ENCODE measurements at places on chromosomes 1 and 21.

- DNase-seq, result no peak
These were observed 55.5 kb upstream of the RBM15 start for GRCh38 chr1:110283677-110284076.

- DNase-seq, result no peak
These were observed 2.1 kb upstream of the ITLN1 start for GRCh38 chr1:160887071-160887470.

DNA sequence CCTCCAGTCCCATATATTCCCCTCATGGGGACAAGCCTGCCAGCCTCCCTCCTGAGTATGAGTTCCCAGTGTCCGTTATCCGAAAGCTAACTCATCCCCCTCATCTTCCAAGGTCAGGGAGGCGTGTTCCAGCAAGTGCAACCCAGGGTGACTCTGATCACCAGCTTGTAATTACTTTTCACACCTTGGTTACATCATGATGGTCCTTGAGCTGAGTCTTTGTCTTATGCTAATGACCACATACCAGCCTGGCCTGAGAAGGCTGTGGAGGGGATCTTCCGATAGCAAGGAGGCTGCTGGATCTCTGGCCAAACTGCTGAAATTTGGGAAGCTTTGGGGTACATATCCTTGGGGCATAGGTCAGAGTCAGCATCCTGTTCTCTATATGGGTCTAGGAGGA lies 99.6 kb downstream of the DDX20 start:
- DNase-seq, result no peak

- DNase-seq, result no peak
These were observed 13.6 kb downstream of the GABRD start for GRCh38 chr1:2032737-2033136.

- DNase-seq, result no peak
These were observed 34.0 kb upstream of the SLC45A3 start for GRCh38 chr1:205714190-205714905.

GRCh38 chr1:170634293-170634692 lies 29.6 kb upstream of the PRRX1 start:
- no peak for DNase-seq

- no peak for DNase-seq
These were observed 77.1 kb downstream of the PGBD5 start for GRCh38 chr1:230349020-230349393.

- DNase-seq, result no peak
These were observed 5.8 kb downstream of the SLC45A1 start for GRCh38 chr1:8323706-8324105.

- peak; percentile 67 for DNase-seq
These were observed 165.3 kb downstream of the TOMM20 start for GRCh38 chr1:234963180-234963903.

DNA sequence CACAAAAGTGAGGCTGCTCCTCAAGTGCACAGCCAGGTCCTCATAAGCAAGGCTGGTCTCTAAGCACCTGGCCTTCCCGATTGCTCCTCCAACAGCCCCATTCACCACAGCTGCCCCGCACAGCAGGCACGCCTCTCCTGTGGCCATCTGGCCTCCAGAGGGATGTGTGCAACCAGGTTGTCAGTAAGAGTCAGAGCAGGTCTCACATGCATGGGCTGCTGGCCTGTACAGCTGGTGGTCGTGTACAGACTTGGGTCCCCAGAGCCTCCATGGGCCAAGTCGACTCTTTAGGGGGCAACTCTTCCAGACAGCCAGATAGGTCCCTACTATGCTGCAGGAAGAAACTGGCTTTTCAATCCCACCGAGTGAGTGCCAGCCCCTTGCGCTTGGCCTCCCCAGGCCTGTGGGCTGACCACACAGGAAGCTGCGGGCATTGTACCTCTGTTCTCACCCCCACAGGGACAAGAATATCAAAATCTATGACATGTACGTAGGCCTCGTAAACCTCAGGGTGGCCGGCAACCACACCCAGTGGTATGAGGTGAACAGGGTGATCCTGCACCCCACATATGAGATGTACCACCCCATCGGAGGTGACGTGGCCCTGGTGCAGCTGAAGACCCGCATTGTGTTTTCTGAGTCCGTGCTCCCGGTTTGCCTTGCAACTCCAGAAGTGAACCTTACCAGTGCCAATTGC lies 1.4 kb downstream of the PRSS38 start:
- no peak for DNase-seq

All from stimulated activated CD4-positive, alpha-beta T cell treated with anti-CD3 and anti-CD28 coated beads, Interleukin-1b, Interleukin-23, amount 100 ng/mL, for 1 hour (primary cell).